ENCODE measurements at places on chromosomes 3 and 15. TPM values are rescaled to one million over a fixed set of nuclear protein-coding genes. Genes with fewer than 3 reads are reported as not detected.

GOLGA8R gene
- total RNA-seq: 0.90 TPM

SLC2A2 gene
- total RNA-seq: not detected

ZNF445 gene
- 4.5 TPM for total RNA-seq

LRRIQ4 gene
- not detected for total RNA-seq

CACNA2D2 gene
- 0.03 TPM for total RNA-seq

LYSMD4 gene
- total RNA-seq: 1.1 TPM

RETNLB gene
- not detected for total RNA-seq

PODXL2 gene
- total RNA-seq: 79.4 TPM

GOLGA6L2 gene
- not detected for total RNA-seq

GOLGA8G gene
- total RNA-seq: not detected

TMEM39A gene
- total RNA-seq: 41.5 TPM

SPINT1 gene
- 29.7 TPM for total RNA-seq

AADACL2 gene
- not detected for total RNA-seq

DHX36 gene
- total RNA-seq: 13.9 TPM

FSTL1 gene
- 6.6 TPM for total RNA-seq

BNC1 gene
- total RNA-seq: not detected

AHSG gene
- total RNA-seq: not detected

CFAP91 gene
- total RNA-seq: 0.17 TPM

INKA1 gene
- 0.81 TPM for total RNA-seq

MPI gene
- total RNA-seq: 117 TPM

GOLGA8J gene
- total RNA-seq: not detected

GABRB3 gene
- total RNA-seq: 1.3 TPM

MORC1 gene
- not detected for total RNA-seq

KLHL25 gene
- total RNA-seq: 2.7 TPM

PARP15 gene
- total RNA-seq: not detected

THRB gene
- 2.8 TPM for total RNA-seq

MST1 gene
- total RNA-seq: 1.7 TPM

SPATA12 gene
- total RNA-seq: 0.43 TPM

CHRM5 gene
- not detected for total RNA-seq

TARS3 gene
- total RNA-seq: 17.6 TPM

MINAR1 gene
- total RNA-seq: 1.3 TPM

DOCK3 gene
- 0.26 TPM for total RNA-seq

LRRC15 gene
- total RNA-seq: not detected

SPSB4 gene
- total RNA-seq: 0.52 TPM

ZNF385D gene
- 2.1 TPM for total RNA-seq

UTS2B gene
- total RNA-seq: 8.1 TPM

BFSP2 gene
- not detected for total RNA-seq

GNAT1 gene
- not detected for total RNA-seq

NUDT16 gene
- total RNA-seq: 9.2 TPM

GOLGA6L7 gene
- not detected for total RNA-seq

SH2D7 gene
- total RNA-seq: not detected

RASA2 gene
- total RNA-seq: 2.4 TPM

DPPA4 gene
- not detected for total RNA-seq

CSPG4 gene
- total RNA-seq: 0.20 TPM

RTP4 gene
- total RNA-seq: not detected

SIDT1 gene
- total RNA-seq: not detected

THSD4 gene
- 9.8 TPM for total RNA-seq

CLEC3B gene
- total RNA-seq: not detected

Measured in Caki2 (cell line).